ENCODE measurements at places on chromosomes 3 and 15. TPM values are rescaled to one million over a fixed set of nuclear protein-coding genes. Genes with fewer than 3 reads are reported as not detected.

DNA sequence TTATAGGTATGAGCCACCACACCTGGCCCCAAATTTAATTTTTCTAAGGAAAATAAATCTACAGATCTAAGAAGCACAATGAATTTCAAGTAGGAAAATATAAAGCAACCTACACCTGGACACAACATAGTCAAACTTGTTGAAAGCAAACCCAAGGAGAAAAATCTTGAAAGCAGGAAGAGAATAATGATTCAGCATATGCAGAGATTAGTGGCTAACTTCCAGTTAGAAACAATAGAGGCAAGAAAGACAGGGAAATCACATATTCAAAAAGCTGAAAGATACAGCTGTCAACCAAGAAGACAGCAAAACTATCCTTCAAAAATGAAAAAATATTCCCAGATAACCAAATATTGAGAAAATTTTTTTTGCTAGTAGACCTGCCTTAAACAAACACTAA lies 49.4 kb downstream of the ZNF148 start:
- no peak for ATAC-seq

GRCh38 chr3:78283994-78284393 lies 1244.1 kb downstream of the ROBO2 start:
- no peak for ATAC-seq

DNA sequence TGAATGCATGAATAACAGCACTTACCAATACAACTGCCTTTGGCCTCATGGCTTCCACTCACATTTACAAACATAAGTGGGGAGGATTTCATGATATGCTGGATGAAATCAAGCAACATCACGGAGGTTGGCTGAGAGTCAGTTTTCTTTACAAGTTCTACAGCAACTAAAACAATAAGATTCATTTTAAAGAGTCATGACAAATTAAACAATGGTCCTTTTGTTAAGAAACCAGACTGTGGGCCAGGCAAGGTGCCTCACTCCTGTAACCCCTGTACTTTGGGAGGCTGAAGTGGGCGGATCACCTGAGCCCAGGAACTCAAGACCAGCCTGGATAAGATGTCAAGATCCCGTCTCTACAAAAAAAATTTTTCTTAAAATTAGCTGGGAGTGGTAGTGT lies 12.4 kb downstream of the ATR start:
- no peak for ATAC-seq

DNA sequence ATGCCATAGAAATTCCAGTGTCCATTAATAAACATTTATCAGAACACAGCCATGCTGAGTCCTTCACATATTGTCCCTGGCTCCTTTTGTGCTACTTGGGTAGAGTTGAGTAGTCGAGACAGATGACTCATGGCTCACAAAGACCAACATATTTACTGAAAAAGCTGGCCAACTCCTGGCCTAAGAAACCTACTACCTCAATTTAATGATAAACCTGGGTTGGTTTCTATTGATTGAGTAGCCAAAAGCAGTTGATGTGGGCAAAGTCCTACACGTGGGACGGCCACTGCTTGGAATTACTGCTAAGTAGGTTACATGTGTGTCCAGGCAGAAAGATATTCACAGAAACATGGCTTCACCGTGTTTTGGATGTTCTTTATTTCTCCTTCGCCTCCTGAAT lies 402.2 kb downstream of the NR2F2 start:
- ATAC-seq, result no peak

DNA sequence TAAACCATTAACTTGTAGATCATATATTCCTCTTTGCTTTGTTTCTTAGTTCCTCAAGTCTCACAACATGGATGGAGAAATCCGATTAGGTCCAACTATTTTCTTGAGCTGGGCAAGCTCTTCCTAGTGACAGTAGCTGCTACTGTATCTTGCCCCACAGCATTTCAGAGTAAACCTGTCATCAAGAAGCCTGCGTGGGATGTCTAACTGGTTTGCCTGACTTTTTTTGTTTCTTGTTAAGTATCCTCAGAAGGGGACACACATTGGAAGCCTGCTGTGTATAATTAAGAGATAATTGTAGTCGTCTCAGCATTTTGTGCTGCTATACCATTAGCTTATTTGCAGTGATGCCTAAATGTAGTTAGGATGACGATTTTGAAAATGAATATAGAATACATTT lies 29.3 kb upstream of the STT3B start:
- ATAC-seq, result no peak

DNA sequence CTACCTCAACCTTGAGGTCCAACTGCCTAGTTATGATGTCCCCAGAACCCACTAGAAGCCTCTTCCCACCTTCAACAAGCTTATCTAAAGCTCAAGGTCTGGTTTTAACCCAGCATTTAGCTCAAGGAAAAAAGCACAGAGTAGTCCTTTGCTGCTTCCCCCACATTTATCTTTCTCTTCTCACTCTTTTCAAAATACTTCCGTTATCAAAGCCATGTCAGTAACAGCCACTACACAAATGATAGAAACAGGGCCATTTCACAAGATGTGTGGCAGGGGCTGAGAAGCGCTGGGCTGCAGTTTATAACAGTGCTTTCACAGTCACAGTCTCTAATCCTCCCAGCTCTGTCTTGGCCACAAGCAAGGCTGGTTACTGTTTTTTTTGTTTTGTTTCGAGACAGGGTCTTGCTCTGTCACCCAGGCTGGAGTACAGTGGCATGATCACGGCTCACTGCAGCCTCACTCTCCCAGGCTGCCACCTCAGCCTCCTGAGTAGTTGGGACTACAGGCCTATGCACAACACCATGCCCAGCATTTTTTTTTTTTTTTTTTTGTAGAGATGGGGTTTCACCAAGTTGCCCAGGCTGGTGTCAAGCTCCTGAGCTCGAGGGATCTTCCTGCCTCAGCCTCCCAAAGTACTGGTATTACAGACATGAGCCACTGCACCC lies 218.8 kb downstream of the OSBPL10 start:
- no peak for ATAC-seq

- ATAC-seq, result no peak
Observed at GRCh38 chr3:54360320-54360719, 238.0 kb downstream of the CACNA2D3 start.

DNA sequence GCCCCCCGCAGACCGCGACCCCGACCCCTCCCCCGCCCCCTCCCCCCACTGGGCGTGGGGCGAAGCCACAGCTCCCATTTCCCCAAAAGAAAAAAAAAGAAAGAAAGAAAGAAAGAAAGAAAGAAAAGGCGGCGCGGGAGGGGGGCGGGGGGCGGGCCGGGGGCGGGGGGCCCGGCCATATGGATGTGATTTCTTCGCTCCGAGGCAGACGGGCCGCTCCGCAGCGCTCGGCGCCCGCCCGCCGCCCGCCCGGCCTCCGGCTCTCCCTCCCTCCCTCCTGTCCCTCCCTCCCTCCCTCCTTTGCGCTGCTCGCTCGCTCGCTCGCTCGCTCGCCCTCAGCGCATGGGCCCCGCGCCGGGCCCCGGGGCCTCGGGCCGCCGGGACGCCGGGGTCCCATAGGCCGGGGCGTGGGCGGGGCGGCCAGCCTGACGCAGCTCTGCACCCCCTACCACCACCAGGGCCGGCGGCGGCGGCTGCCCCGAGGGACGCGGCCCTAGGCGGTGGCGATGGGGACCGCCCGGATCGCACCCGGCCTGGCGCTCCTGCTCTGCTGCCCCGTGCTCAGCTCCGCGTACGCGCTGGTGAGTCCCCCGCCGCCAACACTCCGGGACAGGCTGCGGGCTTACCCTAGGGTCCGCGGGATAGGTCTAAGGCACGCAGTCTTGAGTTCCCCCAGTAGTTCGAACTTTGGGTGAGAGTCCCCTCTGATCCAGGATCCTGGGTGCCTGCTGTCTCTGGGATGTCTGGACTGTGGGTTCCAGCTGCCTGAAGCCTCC lies 5.7 kb downstream of the PTH1R start:
- ATAC-seq, result peak; percentile 29

DNA sequence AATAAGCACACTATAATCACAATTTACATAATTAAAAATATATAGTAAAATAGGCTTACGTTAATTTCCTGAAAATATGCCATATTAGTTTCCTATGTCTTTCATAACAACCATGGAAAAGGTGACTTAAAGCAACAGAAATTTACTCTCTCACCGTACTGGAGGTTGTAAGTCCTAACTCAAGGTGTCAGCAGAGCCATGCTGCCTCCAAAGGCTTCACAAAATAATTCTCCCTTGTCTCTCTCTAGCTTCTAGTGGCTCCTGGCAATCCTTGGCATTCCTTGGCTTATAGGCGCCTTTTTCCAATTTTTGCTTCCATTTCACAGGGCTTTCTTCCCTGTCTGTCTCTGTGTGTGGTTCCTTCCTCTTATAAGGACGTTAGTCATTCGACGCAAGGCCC lies 7.6 kb downstream of the SI start:
- no peak for ATAC-seq

DNA sequence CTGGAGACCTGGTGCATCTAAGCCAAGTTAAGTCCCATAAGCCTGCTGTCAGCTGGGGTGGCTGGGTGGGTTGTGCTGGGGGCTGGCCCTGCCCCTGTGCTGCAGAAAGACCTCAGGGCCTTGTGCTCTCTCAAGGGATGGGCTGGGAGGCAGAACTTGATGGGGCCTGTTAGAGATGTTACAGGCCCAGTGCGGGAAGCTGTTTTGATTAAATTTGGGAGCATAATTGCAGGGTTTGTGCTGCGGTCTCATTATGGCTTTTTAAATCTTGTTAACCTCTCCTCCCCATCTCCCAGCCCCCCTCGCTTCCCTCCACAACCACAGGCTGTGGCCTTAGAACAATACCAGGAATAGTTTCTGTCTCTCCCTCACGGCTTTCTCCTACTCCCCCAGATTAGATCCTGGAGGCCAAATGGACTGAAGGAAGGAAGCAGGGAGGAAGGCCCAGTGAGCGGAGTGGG lies 87.6 kb upstream of the TLE3 start:
- ATAC-seq, result no peak

GRCh38 chr3:194364652-194365434 lies 4.7 kb downstream of the LRRC15 start:
- peak; percentile 52 for ATAC-seq

- ATAC-seq, result no peak
Observed at GRCh38 chr3:59690886-59691285, 641.1 kb upstream of the CFAP20DC start.

The FAM3D gene
- 0.50 TPM for total RNA-seq

Measured in motor neuron (in vitro differentiated cells).